ENCODE measurements at places on chromosomes 2 and 18.

- DNase-seq: no peak
Measured at GRCh38 chr18:44238911-44239310, 441.8 kb upstream of the SETBP1 start.

DNA sequence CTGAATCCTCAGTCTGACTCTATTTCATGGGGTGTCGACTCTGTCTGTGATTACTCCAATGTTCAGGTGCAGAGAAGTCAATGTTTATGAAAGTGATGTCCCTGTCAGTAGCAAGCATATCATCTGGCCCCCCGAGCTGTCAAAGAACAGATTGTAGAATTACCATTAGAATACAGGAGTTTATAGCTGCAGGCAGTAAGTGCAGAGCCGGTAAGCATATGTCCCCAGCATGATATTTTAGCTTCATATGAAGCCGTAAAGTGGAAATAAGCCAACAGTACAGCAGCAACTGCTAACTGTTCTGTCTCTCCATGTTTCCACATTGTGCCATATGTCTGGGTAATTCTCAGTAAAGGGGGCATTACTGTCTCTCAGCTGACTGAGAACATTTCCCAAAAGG, 541.8 kb downstream of the SOX11 start:
- DNase-seq: no peak

DNA sequence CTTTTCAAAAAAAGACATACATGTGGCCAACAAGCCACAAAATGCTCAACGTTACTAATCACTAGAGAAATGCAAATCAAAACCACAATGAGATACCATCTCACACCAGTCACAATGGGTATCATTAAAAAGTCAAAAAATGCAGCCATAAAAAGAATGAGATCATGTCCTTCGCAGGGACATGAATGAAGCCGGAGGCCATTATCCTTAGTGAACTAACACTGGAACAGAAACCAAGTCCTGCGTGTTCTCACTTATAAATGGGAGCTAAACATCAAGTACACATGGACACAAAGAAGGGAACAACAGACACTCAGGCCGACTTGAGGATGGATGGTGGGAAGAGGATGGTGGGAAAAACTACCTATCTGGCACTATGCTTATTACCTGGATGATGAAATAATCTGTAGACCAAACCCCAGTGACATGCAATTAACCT, 17.8 kb upstream of the ATL2 start:
- no peak for DNase-seq

DNA sequence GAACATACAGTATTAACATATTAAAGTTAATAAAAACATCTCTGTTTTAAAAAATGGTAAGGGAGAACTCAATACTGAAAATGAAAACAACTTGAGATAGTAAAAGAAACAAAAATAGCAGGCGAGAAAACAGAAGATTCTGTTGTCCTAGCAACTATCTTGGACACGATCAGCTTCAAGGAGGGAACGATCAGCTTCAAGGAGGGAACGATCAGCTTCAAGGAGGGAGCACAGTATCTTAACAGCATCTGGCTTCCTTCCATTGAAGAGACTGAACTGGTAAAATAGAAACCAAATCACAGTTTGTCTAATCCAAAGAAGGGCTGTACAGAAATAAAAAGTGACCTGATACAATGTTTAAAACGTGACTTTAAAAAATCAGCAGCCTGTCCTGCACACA, 51.8 kb downstream of the NDUFA10 start:
- DNase-seq: no peak

DNA sequence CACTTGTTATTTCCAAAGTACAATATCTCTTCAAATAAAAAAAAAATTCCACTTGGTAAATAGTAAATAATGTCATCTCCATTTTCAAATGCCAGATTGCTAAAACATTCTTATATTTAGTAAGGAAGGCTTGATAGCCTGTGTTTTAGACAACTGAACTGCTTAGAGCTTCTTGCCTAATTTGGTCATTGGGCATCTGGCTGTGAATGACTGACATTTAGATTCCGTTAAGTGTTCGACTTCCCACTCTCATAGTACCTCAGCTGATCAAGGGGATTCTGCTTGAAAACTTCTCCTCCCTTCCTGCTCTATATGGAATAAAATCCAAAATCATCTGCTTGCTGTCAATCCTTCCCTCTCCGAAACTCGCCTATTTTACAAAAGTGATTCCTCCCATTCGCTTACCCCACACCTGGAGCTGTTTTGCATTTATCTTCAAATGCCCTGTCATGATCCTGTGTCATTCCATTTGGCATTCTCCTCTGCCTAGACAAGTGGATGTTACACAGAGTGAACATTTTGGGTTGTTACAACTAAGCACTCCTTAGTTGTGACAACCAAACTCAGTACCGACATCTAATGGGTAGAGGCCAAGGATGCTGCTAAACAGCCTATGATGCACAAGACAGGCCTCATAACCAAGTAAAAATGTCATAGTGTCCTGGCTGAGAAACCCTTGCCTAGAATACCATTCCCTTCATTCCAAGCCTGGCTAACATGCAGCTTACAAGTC, 181.0 kb downstream of the CDH2 start:
- no peak for DNase-seq

- no peak for DNase-seq
Measured at GRCh38 chr2:150878356-150878755, 383.3 kb downstream of the RBM43 start.
